ENCODE measurements at places on chromosomes 3 and 15.

DNA sequence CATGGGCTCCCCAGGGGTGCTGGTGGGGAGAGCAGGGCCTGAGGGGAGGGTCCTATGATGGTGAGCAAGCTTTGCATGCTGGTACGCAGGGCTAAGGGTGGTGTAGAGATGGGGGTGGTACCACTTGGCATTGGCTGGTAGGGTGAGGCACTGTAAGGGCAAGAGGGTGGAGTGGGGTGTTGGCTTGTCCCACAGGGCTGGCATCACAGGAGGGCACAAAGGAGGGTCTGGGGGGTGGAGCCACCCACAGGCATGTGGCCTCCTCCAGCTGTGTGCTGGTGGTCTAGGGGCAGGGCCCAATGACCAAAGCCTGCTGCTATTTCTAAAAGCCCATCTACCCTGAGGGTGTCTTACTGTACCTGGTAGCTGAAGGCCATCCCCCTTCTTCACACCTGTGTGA is 65.2 kb upstream of the SEC13 start:
- no peak for DNase-seq

DNA sequence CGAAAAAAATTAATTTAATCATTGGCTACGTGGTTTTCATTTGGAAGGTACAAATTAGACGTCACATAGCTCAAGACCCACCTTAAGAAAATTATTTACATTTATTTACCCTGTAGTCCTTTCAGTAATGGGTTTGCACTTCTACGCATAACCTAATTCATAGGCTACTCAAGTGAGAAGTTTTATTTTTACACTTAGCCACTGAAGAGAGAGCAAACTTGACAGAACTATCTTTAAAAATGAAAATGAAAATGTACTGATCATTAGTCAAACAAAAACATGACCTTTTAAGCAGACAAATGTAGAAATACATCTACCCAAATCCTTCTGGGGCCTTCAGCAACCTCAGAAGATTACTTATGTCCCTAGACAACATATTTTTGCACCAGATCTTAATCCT is 269.4 kb upstream of the TTC14 start:
- DNase-seq, result peak; percentile 37

DNA sequence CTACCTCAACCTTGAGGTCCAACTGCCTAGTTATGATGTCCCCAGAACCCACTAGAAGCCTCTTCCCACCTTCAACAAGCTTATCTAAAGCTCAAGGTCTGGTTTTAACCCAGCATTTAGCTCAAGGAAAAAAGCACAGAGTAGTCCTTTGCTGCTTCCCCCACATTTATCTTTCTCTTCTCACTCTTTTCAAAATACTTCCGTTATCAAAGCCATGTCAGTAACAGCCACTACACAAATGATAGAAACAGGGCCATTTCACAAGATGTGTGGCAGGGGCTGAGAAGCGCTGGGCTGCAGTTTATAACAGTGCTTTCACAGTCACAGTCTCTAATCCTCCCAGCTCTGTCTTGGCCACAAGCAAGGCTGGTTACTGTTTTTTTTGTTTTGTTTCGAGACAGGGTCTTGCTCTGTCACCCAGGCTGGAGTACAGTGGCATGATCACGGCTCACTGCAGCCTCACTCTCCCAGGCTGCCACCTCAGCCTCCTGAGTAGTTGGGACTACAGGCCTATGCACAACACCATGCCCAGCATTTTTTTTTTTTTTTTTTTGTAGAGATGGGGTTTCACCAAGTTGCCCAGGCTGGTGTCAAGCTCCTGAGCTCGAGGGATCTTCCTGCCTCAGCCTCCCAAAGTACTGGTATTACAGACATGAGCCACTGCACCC is 218.8 kb downstream of the OSBPL10 start:
- no peak for DNase-seq

DNA sequence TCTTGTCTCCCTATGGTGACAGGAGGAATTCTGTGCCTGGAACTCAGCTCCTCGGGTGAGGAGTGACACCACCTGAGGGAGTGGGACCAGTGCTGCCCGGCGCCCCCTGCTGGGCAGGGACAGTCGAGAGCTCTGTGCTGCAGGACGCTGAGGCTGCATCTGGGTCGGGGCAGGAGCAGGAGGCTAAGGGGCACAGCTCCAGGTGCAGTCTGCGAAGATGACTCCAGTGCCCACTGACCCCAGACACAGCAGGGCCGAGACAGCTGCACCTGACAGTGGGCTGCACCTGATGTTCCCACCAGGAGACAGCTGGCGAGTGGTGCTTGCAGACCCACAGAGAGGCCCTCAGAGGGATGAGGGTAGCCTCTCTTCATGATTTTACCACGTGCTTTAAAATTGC is 152.9 kb downstream of the ATP10A start:
- peak; percentile 53 for DNase-seq

DNA sequence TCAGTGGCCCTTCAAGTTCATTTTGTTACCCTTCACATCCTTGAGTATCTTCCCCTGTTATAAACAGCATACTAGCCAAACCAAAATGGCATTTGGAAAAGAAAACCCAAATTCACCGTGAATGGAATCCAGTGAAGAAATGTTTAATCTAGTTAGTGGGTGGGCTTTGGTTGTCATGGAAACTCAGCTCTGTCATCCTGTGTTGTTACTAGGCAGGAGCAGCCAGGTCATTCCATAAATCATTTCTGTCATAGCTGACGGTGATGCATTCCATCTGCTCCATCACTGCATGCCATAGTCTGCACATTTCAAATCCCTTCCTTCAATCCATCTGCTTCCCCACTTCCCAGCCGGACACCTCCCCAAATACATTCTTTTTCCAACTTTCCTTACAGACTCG is 140.4 kb upstream of the CGNL1 start:
- no peak for DNase-seq

DNA sequence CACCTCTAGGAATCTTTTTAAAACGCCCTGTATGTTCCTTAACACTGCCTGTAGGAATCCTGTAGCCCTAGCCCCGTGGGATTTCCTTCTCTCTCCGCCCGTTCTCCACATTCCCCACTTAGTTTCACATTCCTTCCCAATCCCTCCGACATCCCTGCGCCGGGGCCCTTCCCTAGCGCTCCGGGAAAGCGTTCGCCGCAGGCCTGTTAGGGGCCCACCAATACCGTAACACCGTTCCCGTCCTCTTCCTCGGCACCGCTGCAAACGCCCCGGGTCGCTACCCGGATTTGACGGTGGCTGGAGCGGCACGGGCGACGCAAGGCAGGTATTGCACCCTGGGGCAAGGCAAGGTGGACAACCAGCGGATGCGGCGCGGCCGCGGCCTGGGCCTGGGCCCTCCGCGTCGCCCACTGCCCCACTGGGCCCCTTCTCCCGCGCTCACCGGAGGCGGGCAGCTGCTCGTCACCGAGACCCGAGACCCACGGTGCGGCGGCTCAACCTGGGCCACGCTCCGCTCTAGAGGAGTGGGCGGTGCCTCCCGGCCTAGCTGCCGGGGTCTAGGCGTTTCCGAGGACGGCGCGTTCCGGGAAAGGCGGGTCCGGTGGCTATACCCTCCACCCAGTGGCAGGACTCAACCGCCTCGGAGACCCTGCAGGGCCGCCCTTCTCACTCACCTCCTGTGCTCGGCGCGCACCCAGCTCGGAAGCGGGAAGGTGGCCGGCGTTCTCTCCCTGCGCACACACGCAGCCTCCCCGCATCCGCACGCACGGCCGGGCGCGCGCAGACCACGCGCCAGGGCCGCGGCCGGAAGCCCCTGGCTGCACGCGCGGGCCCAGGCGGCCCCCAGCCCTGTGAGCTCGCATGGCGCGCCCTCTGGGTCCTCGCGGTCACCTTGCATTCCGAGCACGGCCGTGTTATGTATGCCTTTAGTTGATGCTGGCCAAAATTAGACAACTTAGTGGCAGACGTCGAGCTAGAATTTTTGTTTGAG is at the start of gene B3GALNT1:
Gene B3GALNT1, minus strand, starts transcription at position 789 of the 991 bp plus-strand sequence. CDS start 18,595 bp downstream, outside the sequence.
- DNase-seq, result peak; percentile 70

- DNase-seq, result no peak
Measured at GRCh38 chr15:100198442-100198841, 143.3 kb downstream of the ADAMTS17 start.

- peak; percentile 79 for DNase-seq
Measured at GRCh38 chr3:56725175-56725574, 42.1 kb upstream of the TASOR start.

DNA sequence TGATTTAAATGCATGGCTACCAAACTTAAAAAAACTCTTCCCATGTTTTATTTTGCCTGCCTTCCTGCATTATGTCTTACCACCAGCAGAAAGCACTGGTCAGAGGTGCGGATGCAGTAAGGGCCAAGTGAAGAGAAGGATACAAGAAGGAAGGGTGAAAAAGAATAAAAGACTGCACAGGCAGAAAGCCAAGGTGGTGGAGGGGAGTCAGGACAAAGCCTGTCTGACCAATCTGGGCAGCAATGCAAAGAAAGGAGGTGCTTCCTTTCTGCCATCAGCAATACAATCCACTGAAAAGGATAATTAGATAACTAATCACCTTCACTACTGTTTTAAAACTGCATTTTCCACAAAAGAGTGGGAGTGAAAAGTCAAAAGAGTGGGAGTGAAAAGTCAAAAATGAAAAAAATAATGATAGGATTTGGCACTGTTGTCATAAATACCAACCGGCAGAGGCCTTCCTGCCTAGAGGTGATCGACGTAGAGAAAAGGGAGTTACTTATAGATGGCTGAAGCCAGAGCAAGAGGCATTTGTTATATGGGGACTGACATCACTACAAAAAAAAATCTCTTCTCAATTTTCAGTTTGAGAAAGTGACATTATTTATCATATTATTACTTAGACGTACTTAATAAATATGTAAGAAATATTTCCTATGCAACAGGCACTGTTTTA is 385.3 kb downstream of the TBC1D5 start:
- DNase-seq, result no peak

GRCh38 chr3:50345586-50346234 is at the start of gene ZMYND10:
Gene ZMYND10, minus strand, starts transcription at chr3:50345732. Its CDS starts 153 bp downstream, at chr3:50345579.
- peak; percentile 85 for DNase-seq

- no peak for DNase-seq
Measured at GRCh38 chr3:66553441-66554113, 52.8 kb upstream of the LRIG1 start.

DNA sequence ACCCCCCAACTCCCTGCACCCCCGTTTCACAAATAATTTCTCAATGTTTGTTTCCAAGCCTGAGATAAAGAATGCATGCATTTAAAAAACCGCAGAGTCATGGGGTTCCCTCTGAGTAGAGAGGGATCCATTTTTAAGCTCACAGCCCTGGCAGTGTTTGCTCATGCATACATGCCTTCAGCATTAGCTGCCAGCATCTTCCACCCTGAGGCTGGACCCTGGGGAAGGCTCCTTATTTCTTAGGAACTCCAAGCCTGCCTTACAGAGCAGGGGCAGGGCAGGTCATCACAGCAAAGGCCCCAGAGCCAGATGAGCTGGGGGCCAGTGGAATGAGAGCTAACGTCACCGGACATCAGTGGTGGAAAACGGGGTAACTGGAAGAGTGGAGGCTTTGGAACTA is 31.3 kb downstream of the TLE3 start:
- DNase-seq, result no peak

DNA sequence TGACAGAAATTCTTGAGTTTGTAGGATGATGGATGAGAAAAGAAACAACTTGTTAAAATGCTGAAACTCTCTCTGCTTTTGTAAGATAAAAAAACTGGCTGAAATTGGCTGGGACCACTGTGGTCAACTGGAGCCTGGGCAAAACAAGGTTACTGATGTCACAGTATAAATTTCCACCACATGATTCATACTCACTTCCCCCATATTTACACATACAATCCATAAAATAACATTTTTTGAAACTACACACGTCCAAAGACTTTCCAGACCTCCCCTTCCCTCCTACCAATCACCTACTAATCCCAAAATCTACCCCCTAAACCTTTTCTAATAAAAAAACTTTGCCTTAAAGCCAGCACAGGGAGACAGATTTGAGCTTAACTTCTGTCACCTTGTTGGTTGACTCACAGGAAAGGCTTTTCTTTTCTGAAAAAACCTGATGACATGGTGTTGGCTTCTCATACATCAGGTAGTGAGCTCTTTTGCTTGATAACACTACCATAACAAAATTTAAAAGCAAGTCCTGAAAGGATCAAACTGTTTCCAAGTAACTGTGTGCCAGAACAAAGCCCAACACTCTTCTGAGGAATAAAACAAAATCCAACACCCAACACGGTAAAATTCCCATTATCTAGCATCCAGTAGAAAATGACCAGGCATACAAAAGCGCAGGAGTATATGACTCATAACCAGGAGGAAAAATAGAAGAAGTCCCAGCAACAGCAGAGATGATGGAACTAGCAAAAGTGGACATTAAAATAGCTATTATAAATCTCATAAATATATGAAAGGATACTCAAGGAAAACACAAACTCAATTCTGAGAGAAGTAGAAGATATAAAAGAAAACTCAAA is 87.3 kb upstream of the SNRK start:
- DNase-seq, result no peak

GRCh38 chr15:63351170-63351569 is 30.5 kb downstream of the CA12 start:
- DNase-seq, result no peak

- no peak for DNase-seq
Measured at GRCh38 chr15:89615135-89615534, 39.9 kb downstream of the TICRR start.

- DNase-seq, result no peak
Measured at GRCh38 chr3:37715358-37715757, 146.3 kb upstream of the CTDSPL start.

DNA sequence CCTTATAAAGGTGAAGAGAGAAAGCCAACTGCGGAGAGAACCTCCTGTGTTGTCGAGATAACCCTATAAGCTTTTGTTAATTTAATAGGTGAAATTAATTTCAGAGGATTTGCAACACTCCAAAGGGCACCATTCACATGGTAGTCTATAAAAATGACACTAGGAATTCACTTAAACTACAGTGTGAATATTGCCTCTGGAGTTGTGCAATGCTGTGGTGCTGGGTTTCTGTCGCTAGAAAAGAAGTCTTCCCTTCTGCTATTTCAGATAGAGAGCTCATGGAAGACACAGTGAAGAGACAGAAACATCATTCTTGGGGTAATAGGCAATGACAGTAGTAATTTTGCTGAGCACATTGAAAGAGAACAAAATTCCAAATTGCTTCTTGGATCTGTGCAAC is 28.8 kb upstream of the PROK2 start:
- no peak for DNase-seq

GRCh38 chr15:58165661-58166060 is 27.5 kb downstream of the AQP9 start:
- DNase-seq, result no peak

DNA sequence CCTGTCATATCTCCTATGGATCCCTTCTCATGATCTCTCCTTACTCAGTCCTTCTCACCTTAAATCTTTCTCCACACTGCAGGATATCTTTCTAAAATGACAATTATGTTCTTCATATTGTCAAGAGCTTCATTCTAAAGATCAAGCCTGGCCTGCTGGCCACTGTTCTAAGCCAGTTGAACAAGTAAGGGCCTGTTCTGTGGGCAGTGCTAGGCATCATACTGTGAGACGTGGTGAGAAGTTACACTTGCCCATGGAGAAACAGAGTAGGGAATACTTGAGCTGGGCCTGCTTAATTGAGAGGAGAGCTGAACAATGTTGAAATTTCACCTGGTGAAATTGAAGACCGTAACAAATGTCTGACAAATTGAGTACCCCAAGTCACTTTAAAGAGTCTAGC is 184.1 kb upstream of the RASGRP1 start:
- DNase-seq, result no peak

DNA sequence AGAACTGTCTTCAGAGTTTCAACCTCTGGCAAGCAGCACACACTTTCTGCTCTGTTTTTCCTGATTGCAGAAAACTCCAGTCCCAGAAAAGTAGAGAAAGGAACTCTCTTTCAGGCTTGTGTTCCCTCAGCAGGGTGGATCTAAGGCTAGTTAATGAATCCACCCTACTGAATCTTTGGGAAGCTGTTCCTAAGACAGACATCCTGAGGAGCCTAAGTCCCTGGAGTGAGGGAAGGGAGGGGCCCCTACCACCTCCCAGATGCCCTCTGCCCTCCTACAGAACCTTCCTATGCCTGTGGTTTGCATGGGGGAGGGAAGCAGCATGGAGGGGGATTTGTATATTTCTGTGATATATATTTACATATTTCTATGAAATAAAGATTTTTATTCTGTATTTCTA is 124.4 kb downstream of the ANO10 start:
- no peak for DNase-seq

Measured in GM20000 (cell line).